ENCODE measurements at places on chromosomes 11 and 22.

- DNase-seq = no peak
These were observed 757 bp upstream of the HINFP start for GRCh38 chr11:119120639-119121007.

- no peak for DNase-seq
These were observed 6.7 kb downstream of the CREBZF start for GRCh38 chr11:85658180-85658579.

GRCh38 chr11:117970400-117971024 is 15.7 kb upstream of the IL10RA start:
- DNase-seq = peak; percentile 64

DNA sequence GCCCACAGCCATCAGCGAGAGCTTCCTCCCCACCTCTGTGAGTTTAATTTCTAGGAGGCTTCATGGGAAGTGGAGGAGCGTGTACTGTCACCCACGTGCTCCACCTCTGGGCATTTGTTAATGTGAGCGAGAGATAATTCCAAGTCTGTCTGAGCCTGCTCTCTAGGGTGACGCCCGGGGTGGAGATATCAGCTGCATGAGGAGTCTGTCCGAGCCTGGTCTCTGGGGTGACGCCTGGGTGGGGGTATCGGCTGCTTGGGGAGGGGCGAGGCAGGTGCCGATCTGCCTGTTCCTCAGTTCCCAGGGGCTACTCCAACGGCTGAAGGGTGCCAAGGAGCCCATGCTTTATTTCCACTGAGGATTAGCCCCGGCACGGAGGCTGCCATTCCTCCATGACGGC is 735.0 kb downstream of the BRD1 start:
- DNase-seq = no peak

DNA sequence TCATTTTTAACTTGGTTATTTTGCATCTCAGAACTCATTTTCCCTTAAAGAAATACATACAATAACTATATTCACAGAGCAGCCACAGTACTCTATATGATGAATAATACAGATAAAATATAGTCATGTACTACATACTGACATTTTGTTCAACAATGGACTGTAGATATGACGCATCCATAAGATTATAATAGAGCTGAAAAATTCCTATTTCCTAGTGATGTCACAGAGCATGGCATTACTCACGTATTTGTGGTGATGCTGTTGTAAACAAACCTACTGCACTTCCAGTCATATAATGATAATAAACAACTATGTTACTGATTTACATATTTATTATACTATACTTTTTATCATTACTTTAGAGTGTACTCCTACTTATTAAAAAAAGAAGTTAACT is 38.7 kb downstream of the NARS2 start:
- DNase-seq = no peak

DNA sequence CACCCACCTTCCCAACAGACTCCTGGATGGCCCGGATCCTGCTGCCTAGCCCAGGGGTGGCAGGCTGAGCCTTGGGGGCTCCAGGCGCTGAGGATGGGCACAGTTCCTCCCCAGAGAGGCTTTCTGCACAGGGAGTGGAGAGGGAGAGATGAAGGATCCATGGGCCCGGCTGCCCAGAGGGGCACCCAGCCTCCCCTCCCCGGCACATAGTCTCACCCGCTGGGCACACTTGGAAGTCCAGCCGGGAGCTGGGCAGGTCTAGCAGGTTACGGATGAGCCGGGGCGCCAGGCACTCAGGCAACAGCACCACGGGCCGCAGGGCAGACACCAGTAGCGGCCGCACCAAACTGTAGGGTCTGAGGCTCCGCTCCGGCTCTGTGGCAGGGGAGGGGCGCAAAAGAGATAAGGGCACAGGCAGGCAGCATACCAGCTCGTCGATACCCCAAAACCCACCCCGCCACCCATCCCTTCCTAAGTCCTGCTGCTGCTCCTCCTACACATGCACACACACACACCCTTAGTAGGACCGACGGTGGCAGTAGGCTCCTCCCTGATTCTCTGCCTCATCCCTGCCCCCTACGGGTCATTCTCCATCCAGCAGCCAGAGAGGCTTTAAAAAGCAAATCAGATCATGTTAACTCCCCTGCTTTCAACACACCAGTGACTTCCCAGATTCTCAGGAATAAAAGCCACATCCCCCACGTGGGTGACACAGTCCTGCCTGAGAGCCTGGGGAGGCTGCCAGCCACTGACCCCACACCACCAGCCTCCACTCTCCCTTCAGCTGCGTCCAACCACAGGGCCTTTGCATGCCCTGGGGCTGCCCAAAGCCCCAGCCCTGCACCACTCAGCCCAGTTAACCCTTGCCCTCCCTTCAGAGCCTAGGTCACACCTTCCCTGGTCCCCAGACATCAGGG is 6.5 kb upstream of the MFNG start:
- peak; percentile 72 for DNase-seq

- DNase-seq = no peak
These were observed 2.0 kb downstream of the WT1 start for GRCh38 chr11:32433101-32433913.

Data from CD4-positive, alpha-beta T cell treated with Interleukin-21 for 1 hour (primary cell).